Pancreas (tissue), 10 donors: ENCODE measurements at places on chromosomes 12 and 14. TPM values are rescaled to one million over a fixed set of nuclear protein-coding genes. Genes with fewer than 3 reads are reported as not detected.

DNA sequence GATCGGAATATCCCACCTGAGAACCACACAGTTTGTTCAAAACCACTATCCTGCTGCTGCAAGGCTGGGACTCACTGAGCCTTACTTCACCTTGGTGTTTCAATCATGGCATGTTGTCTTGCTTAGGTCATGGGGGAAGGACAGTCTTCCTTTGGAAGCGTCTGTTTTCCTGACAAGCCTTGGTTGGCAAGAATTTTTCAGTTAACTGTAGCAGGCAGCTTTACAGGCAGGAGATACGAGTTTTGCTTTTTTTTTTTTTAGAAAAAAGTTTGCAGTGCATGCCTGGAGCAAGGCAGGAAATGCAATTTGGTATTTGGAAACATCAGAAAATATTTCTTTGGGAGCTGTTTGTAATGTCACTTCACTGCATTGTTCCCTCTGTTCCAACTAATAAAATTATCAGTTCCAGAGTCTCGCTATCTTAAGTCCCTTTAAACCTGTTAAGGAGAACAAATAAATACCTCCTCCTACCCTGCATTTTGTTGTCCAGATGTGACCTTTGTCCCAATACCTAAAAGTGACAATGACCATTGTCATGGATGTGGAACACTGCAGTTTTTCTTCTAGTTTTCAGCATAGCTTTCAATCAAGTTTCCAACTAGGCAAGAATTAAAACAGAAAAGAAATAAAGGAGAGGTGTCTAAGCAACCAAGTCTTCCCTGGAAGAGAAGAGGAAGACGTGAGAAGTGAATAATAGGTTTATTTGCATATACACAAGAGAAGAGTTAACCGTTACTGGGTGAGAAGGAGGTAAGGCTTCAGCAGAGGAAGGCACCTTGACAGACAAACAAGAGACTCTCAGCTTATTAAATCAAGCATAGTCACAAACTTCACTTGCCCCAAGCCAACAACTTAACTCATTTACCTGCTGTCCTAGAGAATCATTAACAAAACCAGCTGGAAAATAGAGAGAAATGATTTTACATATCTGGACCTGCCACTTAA, 71.4 kb upstream of the ACTN1 start:
- no peak for DNase-seq
- no peaks in the 10 kb centered on the region for H3K27me3 ChIP-seq
- H3K4me1 ChIP-seq = peaks cover 5% of the 10 kb centered on the region

The NINJ2 gene
- 0.49 TPM for total RNA-seq

The ANO2 gene
- total RNA-seq = 0.43 TPM

GRCh38 chr12:113120670-113121370, 14.7 kb downstream of the RASAL1 start:
- H3K4me1 ChIP-seq = no peaks in the 10 kb centered on the region
- no peak overlapping the region for H3K27ac ChIP-seq
- no peak overlapping the region for H3K4me3 ChIP-seq
- no peak for DNase-seq
- H3K27me3 ChIP-seq = no peaks in the 10 kb centered on the region
- no peaks in the 10 kb centered on the region for H3K36me3 ChIP-seq

The LHX5 gene
- total RNA-seq = not detected

GRCh38 chr12:56631790-56632700, 1.9 kb upstream of the BAZ2A start:
- H3K4me3 ChIP-seq = no peak overlapping the region
- H3K27me3 ChIP-seq = no peaks in the 10 kb centered on the region
- peaks cover 27% of the 10 kb centered on the region for H3K4me1 ChIP-seq

DNA sequence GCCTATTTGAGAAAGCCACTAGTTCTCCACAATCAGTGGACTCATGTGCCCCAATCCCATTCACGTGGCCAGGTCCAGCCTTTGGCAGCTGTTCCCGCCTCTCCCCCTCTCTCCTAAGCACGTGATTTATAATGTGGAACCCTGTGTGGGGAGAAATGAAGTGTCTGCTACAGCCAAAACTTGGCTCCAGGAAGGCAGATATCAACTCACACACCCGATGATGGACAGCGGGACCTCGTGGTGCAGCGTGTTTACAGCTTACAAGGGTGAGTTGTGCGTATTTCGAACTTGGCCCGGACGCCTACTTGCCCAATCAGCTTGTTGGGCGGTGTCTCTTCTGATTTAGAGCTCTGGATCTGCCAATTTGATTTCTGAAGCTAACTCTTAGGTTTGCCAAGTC, 38.1 kb upstream of the FAM181A start:
- H3K4me1 ChIP-seq = no peaks in the 10 kb centered on the region
- no peak overlapping the region for H3K4me3 ChIP-seq
- H3K36me3 ChIP-seq = no peaks in the 10 kb centered on the region
- no peak overlapping the region for H3K27ac ChIP-seq
- H3K27me3 ChIP-seq = peaks cover 4% of the 10 kb centered on the region
- no peak for DNase-seq

- H3K4me3 ChIP-seq = no peak overlapping the region
- no peaks in the 10 kb centered on the region for H3K27me3 ChIP-seq
- H3K4me1 ChIP-seq = no peaks in the 10 kb centered on the region
- no peak for DNase-seq
- H3K27ac ChIP-seq = no peak overlapping the region
Measured at GRCh38 chr12:116471544-116471943, 87.6 kb upstream of the MAP1LC3B2 start.

DNA sequence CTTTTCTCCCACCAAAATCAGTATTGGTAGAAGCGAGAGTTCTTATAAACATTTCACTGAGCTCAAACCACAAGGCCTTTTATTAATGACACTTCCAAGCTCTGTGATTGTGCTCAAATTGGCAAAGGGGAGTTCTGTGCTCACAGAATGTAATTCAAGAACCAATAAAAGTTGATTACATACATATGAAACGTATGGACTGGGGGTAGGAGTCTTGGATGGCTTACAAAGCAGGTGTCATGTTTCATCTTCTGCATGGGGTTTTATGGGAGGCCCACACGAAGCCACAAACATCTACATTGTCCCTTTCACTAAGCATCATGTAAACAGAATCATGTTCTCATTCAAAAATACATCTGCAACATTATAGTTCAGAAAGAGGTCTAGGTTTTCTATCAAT, 828.3 kb downstream of the VRK1 start:
- H3K4me1 ChIP-seq = no peaks in the 10 kb centered on the region
- H3K36me3 ChIP-seq = no peaks in the 10 kb centered on the region
- H3K27me3 ChIP-seq = peaks cover 3% of the 10 kb centered on the region
